Stimulated activated CD8-positive, alpha-beta memory T cell treated with anti-CD3 and anti-CD28 coated beads, Interleukin-15, amount 100 ng/mL, for 48 hours (primary cell): ENCODE measurements at places on chromosomes 11 and 22.

DNA sequence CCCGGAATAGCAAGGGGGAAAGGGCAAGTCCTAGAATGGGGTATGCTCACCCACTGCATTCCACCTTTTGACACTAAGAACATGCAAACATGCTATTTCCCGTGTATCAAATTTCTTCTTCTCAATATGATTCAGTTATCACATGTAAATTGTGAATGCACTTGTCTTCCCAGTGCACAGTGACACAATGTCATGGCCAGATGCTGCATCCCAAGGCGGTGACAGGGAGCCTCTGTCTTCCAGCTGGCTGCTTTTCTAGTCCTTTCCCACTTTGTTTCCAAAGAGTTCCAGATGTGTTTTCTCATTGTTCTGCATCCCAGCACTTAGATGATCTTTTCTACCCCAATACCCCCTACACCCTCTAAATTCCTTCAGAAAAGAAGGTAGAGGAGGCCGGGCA lies 12.4 kb downstream of the SLC25A18 start:
- DNase-seq, result no peak

DNA sequence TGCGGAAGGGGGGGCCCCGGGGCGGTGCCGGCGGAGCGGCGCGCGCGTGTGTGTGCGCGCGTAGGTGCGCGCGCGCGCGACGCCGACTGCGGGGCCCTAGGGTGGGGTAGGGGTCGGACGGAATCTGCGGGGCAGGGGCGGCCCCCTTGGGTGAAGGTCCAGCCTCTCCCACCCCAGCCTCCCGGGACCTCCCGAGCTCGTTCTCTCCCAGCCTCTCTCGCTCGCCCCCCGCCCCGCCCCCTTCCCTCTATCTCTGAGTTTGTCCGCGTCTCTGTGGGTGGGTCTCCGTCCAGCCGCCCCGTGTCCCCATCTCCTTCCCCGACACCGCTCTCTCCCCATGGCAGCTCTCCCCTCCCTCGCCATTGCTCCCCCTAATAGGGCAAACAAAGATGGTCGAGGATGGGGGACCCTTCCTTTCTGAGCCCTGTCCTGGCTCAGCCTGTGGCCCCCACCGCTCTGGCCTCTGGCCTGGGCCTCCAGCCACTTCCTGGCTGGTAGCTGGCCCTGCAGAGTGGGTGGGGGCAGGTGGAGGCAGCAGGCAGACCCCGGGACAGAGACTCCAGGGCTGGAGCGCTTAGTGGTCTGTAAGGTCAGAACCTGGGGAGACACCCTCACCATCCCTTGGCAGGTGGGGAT lies 33.0 kb upstream of the PRR5 start:
- DNase-seq, result no peak

- no peak for DNase-seq
Observed at GRCh38 chr11:2997406-2997805, 5.3 kb upstream of the NAP1L4 start.

DNA sequence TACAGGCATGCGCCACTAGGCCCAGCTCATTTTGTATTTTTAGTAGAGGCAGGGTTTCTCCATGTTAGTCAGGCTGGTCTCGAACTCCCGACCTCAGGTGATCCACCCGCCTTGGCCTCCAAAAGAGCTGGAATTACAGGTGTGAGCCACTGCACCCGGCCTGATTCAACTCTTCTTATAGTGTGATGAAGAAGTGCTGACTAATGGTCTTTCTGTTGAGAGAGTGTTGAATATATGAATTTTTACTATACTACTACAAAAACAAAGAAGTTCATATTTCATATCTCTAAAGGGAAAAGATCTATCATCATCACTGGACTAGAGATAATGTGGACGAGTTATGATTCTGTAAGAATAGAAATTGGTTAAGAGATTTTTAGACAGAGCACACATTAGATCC lies 320.1 kb downstream of the SOX6 start:
- DNase-seq, result no peak

DNA sequence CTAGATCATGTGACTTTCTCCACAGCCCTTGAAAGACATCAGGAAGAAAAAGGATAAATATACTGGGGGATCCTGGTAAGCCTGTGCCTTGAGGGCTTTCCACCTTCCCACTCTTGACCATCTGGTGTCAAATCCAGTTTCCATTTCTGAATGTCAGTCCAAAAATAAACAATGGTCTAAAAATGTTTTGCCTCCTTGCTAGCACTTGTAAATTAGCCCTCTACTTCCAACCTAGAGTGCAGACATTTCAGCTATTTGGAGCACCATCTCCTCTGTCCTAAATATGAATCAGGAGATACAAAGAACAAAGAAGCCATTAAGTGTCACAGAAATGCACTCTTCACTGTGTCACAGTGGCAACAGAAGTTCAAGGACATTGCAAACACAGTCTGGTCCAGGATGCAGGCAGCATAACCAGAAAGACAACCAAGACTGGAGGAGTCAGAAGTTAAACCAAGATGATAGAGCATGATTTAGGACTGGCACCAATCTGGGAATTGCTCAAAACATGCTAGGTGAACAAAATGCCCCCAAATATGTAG lies 88.1 kb downstream of the CCDC34 start:
- no peak for DNase-seq

DNA sequence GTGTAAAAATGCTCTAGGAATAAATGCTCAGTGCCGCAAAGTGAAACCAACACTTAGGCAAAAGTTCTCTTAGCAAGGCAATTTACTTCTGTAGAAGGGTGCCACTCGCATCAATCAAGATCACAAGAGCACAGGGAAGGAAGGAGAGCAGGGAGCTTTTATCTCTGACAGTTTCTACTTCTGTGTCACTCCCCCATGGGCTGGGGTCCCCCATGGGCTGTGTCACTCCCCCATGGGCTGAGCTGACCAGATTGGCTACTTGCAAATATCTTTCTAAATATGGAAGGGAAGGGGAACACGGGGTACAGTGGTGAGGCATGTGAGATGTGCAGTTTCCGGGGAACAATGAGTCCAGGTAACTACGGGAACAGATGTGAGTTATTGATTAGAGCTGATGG lies 397 bp downstream of the OR52N2 start:
- DNase-seq, result no peak

- DNase-seq, result no peak
Observed at GRCh38 chr11:13358596-13359270, 81.1 kb downstream of the BMAL1 start.

- no peak for DNase-seq
Observed at GRCh38 chr11:1625541-1625940, 3.6 kb upstream of the KRTAP5-4 start.

DNA sequence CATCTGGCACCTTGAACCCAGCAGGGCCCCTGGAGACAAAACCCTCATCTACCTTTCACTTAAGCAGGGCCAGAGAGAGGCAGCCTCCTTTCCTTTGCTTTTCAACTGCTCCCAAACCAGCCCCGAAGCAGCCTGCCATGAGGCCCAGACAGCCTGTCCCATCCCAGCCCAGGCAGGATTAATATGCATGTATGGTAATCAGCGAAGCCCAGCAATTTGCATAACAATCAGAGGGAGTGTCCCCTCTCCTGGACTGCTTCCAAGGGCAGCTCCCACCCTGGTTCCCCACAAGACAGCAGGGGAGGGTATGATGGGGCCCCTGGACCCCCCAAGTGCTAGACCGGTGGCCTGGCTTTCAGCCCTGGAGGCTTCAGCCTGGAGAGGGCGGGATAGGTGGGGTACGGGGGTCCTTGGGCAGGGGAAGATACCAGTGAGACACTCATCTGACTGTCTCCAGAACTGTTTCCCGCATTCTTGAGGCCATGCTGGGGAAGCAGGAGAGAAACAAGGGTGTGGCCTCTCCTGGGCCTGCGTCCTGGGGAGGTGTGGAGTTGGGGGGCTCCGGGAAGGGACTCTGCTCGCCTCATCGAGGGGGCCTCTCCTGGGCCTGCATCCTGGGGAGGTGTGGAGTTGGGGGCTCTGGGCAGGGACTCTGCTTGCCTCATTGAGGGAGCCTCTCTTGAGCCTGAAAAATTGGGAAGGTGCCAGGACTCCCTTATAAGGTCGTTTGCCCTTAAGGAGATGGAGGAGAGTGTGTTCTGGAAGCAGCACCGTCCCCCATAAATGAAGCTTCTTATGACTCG lies 93.2 kb upstream of the PRR5 start:
- DNase-seq, result no peak

DNA sequence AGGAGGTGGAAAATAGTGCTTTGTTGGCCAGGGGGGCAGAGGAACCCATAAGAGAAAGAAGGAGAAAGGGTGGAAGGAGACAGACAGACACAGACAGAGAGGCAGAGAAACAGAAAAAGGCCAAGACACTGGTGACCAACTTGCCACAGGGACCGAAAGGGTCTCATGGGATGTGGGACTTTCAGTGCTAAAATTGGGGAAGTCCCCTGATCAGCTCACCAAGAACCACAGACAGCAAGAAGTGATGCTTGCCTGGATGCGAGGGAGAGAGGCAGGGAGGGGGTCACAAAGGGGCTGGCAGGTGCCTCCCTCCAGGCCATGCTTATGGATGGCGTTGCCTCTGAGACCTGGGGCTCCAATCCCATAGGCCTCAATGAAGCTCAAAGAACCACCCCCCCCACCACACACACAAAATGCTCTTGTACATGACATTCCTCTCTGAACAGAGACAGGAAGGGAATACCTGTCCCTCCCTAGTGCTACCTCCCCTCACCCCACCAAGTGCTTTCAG lies 413.4 kb downstream of the MN1 start:
- DNase-seq, result no peak

DNA sequence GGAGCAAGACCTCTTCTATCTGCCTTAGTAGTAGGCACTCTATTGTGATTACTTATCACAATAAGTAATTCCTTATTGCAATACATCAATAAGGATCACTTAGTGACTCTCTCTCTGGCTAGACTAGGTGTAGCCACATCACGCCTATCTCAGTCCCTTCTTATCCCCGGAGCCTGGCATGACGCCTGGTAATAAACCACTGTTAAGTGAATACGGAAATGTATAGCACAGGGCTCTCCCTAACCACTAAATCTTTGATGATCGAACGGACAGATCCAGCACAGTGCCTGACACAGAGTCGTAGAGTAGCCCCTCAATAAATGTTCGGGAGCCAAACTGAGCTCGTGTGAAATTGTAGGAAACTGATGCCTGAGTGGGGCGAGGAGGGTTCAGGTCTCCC lies 143.3 kb downstream of the FBXO7 start:
- no peak for DNase-seq

DNA sequence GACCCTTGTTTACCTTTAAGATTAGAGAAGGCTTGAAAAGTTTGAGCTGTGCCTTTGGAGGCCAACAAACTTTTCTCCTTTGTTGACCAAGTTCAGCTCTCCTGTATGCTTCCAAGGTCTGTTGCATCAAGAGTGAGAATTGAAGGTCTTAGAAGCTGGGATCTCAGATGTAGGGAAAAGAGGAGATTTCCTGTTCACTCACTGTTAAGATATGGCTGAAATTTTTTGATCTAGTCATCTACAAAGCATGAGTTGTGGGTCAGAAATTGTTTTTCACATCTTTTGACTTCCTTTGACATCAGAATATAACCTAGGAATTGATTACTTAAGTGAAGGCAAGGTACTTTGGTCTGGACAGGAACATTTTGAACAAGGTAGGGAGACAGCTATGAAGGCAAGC lies 12.1 kb downstream of the OR51B4 start:
- no peak for DNase-seq

DNA sequence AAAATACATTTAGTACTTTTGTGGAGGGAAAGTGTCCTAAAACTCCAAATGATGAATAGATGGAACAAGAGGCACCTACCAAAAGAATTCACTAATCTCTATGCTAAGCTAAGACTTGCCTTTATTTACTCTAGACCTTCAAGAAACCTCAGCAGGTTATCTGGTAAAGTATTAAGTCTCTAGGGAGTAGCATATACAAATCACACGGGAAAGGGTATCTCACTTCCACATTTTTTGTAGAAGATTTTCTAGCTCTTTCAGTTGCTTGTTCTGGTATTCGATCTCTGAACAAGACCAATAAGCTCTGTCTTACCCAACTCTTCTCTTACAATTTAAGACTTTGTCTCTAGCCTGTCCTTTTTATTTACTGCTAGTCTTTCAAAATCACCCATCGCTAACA lies 18.1 kb upstream of the CADM1 start:
- no peak for DNase-seq

DNA sequence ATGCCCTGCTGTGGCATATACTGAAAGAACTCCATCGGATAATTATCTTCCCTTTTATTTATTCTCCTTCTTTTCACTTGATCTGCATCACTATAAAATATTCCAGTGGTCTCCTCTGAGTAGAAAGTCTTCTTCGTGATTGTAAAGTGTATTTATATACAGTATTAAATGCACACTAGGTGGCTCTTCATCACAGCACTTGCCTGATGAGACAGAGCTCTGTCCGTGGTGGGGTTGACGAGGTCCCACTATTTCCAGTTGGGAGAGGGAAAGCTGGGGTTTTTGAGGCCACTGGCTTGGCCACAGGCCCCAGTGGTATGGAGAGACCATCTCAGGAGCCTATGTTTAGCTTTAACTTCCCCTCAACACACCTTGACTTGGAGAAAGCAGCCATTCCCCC lies 31.6 kb upstream of the ZBTB16 start:
- DNase-seq, result no peak

DNA sequence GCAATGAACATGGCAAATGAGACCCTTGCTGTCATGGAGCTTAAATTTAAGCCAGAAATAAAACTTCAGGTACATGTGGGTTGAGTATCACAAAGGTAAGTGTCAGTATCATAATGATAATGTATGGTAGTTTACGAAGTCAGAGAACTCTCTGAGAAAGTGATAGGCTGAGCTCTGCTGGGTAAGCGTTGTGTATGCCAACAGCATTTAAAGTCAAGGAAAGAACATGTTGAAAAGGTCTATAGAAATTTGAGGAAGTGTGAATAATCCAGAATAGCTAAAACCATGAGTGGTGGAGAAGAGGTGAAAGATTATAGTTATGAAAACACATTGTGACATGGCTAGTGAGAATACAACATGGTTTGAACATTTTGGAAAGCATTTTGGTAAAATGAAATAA lies 17.4 kb upstream of the CTSC start:
- no peak for DNase-seq

GRCh38 chr11:127866109-127866508 lies 721.2 kb downstream of the ETS1 start:
- no peak for DNase-seq

DNA sequence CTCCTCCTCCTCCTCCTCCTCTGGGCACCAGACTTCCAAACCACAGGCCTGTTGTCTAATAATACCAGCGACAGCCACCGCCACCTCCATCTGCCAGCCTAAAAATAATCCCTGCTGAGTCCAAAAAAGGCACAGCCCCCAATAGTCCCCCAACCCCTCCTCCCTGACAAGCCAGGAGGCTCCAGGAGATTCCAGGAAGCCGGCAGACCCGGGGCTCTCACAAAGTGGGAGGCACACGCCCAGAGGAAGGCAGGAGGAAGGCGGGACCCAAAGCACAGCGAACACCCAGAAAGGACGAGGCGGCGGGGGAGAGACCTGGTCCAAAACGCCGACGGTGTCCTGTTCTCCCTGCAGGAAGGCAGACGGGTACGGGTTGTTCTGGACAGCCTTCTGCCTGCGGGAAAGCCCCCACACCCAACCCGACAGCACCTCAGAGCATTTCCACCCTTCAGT lies 5.9 kb downstream of the IGSF9B start:
- DNase-seq, result no peak

DNA sequence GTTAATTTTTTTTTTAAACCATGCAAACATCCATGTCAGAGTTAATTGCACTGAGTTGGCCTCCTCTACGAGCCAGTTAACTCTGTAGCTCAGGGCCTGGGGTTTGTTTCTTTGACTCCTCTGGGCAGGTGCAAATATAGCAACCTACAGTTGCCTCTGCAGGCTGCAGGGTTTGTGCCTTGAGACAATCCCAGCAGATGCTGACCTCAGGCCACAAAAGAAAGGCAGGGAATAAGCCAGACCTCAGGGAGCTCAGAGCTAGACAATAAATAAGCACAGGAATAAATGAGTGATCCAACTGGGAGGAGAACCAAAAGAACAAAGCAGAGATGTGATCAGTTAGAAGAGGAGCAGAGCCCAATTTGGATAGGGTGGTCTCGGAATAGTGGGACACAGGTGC lies 390.8 kb downstream of the SHANK2 start:
- DNase-seq, result no peak
